Astrocyte (in vitro differentiated cells and primary cell): ENCODE measurements at places on chromosomes 6 and 20.

GRCh38 chr20:42392442-42392841, 774.3 kb upstream of the CHD6 start:
- no peak for DNase-seq

GRCh38 chr6:98056955-98057354, 773.9 kb upstream of the MMS22L start:
- peak; percentile 32 for DNase-seq

DNA sequence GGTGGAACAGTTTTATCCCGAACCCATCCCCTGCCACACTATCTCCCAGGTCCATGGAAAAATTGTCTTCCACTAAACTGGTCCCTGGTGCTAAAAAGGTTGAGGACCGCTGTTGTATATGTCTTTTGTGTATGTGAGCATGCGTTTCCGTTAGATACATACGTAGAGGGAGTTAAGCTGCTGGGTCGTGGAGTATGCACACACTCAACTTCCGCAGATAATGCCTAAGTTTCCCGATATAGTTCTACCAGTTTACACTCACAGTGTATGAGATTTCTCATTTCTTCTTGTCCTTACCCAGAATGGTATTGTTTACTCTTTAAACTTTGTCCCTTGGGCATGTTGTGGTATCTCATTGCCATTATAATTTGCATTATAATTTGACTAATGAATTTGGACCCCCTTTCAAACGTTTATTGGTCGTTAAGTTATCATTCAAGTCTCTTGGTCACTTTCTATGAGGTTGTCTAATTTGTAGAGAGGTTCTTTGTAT, 50.5 kb upstream of the SCAF8 start:
- no peak for DNase-seq

DNA sequence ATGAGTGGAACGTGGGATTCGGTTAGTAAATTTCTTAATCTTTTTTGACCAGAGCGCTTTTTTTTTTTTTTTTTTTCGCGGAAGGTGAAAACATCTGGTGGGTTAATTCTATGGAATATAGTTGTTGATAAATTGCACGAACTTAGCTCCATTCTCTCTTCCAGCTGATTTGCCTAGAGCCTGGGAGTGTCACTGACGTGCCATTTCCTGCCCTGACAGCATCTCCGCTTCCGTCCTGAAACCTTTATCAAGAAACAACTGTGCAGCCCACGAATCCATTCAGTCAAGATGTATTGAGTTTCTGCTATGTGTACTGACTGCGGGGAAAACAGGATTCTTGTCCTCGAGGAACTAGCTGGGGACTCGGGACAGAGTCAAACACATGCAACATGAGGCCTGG, 59.5 kb upstream of the TGM3 start:
- no peak for DNase-seq
